Fibroblast of skin of left biceps (primary cell): ENCODE measurements at places on chromosomes 2 and 18.

DNA sequence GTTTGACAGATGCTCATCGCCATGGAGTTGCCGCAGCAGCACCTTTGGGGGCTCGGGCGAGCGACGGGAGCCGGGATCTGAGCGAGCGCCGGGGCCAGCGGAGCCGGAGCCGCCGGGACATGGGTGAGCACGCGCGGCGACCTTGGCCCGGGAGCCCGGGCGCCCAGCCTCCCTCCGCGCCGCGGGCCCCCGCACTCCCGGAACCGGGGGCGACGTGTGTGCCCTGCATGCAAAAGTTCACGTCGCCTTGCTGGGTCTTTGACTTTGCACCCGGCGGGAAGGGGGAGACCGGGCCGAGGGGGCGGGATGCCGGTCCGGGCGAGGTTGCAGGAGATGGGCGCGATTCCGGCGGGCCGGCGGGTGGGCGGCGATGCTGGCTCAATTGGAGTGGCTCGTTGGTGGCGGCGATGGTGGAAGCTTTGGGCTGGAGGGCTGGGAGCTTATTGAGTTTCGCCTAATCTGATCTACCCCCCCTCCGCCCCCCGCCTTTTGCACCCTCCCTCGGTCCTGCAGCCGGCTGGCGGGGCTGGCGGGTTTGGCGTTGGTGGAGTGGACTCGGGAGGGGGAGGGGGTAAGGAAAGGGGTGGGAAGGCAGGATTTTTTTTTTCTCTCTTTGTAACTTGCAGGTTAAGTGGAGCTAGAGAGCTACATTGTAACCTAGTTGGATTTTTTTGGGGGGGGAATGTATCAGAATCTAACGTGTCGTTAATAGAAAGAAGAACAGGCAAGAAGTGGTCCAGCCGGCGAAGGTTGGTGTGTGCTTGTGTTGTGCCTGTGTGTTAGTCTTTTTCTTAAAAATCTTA lies at the start of gene SETBP1:
TSS of gene SETBP1 (plus strand) at position 616 of the 803 bp plus-strand sequence. CDS start 20,459 bp downstream, outside the sequence.
- peak; percentile 47 for DNase-seq

DNA sequence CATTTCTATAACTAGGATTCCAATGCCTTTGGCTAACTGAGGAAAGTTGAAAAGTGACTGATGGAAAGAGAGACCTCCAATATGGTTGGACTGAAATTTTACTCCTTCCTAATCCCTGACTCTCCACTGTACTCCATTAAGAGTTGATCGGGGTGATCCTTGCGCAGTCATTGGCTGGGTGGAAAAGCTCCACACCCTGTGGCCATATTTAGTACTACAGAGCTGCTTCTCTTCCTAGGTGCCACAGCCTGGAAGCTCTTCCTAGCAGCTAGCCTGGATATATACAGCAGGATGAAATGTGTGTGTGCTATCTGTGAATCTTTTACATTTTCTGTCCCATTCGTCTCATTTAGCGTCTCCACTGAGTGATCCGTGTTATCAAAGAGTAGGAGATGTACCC lies 71.2 kb downstream of the MEP1B start:
- DNase-seq, result no peak

DNA sequence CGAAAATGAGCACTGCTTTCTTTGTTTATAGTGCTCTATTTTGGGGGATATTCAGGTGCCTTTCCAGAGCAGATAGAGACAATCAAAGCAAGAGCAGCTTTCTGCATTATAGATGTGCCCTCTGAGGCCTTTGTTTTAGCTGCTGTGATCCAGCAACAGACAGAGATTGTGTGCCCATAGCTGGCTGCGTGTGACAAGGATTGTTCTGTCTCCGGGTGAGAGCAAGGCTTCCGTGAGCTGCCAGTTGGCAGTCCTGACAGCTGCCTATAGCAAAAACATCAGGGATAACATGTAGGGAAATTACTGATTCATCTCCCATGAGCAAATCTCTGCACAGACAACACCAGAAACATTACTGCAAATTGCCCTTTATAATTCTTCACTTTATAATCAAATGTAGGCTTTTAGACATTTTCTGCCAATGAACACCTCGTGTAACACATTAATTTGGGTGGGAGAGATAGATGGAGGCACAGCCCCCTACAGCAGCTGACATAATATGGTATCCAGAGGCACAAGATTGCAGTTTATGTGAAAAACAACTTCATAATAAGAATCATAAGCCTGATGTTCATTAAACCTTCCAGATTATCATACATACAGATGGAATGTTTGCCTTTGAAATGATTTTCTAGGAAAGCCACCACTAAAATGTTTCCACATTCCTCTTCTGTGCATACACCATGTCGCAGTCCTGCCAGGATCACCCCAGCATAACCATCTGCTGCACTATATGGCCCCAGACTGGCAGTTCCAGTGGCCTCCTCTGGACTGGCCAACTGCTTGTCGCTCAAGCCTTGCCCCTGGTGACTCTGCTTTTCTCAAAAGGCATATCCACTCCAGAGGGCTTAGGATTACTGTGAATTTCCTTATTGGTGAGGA lies 131.2 kb downstream of the TRIB2 start:
- DNase-seq, result no peak

DNA sequence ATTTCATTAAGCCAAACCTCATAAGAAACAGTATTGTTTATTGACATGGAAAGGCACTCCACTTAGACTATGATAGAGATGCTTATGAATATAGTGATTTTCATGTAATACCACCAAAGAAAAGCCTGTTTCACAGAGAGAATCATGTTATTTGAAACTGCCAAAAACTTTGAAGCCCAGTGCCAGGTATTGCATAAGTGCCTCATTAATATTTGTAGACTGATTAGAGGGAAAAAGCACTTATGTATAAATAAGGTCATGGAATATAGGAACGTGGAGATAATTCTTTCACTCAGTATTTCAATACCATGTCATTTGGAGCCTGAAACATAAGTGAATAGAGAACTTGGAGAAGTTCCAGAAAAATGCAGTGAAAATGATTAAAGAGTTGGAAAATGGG lies 162.6 kb upstream of the CRIM1 start:
- no peak for DNase-seq

DNA sequence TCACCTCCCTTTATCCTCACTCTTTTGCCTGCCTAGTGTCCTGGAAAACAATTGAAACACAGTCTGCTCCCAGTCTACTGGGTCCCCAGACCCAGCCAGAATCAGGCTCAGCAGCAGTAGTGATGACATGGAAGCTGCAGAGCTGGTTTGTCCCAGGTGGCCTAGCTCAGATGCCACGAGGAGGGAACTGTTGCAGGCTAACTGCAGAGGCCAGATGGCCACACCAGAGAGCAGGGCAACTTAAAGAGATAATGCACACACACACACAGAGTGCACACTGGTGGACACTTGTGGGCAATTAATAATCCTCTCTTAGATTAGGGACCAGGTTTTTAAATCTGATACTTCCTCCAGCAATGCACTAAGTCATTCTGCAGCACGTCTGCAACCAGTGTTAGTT lies 42.4 kb downstream of the GYPC start:
- DNase-seq, result no peak
